ENCODE measurements at places on chromosomes 13 and 19.
A peak's percentile ranks its signal among the peaks of the same experiment; 100 is the strongest.

DNA sequence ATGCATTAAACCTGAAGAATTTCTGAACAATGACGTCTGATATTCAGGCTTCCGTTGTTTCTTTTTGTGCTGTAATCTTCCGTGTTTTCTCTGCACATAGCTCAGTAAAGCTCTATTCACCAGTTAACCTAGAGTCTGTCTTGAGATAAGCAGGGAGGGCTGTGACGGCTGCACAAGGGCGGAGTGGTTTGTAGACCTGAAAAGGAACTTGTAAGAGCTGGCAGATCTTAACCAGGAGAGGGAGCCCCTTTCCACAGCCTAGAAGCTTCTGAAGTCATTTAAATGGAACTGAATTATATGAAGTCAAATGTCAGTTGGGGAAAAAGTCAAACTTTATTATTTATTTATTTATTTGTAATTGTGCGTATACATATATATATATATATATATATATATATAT, 27.5 kb downstream of the DPRX start:
- DNase-seq, result no peak

DNA sequence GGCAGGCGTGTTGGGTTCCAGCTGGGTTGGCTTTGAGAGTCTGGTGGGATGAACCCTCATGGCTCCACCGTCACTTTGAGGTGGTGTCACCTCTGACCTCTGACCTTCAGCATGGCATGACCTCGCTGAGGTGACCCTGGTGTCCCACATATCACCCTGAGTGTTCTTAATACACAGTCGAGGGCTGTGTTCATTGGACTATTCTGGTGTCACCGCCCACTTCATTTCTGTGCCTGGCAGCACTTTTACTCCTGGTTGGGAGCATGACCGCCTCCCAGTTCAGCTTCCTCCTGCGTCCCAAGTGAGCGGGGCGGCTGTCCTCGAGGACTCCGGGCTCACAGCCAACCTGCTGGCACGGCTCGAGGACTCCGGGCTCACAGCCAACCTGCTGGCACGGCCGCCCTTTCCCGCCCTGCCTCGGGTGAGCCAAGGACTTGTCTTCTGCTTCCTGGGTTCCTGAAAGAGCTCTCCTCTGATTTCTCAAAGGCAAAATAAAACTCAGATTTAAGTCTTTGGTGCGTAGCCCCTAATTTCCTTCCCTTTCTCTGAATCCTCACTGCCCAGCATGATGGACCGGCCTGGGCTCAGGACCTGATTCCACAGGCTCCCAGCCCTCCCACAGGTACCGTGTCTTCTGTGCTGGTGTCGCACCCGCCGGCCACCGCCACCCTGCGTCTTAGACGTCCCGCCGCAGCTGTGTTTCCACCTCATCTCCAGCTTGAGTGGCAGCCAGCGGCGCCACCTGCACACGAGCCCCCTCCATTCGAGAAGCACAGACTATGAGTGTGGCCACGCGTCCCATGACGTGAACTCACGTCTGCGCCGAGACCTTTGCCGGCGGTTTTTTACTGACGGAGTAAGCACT, 10.4 kb downstream of the ATP4B start:
- no peak for DNase-seq

DNA sequence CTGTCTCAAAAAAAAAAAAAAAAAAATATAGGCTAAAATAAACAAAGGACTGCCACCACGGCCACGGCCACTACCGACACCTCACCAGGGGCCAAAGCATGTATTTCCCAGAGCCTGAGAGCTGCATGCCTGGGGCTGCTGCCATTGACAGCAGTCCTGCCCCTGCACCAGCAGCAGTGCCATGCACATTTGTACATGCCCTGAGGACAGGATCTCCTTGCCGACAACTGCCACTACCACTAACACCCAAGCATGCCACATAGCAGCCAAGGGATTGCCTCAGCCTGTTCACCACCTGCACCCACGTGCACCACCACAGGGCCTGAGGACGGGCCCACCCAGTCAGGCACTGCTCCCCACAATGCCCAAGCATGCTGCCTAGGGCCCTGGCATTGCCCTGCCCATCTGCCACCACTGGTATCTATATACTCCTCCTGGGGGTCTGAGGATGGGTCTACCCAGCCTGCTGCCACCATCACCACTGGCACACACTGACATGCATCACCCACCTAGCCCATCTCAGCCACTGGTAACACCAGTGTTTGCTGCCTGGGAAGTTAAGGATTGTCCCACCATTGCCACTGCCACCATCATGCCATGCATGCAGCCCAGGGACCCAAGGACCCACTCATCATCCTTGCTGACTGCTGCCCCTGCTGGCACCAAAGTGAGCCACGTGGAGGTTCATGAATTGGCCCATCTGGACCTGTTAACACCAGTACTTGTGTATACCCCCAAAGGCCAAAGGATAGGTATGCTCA, 10.6 kb upstream of the NUP62 start:
- DNase-seq, result no peak

- no peak for DNase-seq
Observed at GRCh38 chr19:6219586-6220290, 60.0 kb downstream of the MLLT1 start.

GRCh38 chr13:108185223-108185622, 30.1 kb downstream of the LIG4 start:
- no peak for DNase-seq

DNA sequence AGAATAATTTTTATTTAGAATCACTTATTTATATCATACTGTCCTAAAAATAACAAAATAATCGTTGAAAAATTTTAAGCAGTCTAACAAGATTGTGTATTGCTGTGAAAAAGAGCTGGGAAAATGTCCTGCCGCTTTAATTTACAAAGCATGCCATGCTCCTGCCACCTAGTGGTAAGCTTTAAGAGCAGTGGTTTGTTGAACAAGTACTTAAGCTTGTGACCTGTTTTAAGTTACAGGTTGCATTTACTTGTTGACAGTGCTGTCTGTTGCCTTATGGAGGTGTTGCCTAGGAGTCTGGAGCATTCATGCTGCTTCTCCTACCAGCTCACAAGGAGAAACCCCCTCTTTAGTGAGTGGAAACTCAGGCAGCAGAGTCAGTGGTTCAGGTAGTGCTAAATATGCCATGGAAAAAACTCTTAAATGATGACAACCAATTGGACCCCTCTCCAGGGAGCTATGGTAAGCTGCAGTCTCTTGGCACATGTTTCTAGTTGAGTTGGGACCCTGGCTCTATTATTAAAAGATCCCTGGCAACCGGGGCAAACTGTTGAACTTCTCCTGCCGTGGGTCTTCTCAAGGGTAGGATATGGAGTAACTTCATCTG, 68.4 kb downstream of the SPATA13 start:
- DNase-seq, result peak; percentile 59

GRCh38 chr19:19909654-19910053, 8.9 kb downstream of the ZNF93 start:
- no peak for DNase-seq

GRCh38 chr13:108859197-108860012, 230.0 kb downstream of the MYO16 start:
- peak; percentile 85 for DNase-seq
